ENCODE measurements at places on chromosomes 1 and 21.

- DNase-seq, result no peak
These were observed 97.7 kb downstream of the PIGK start for GRCh38 chr1:77121503-77121902.

DNA sequence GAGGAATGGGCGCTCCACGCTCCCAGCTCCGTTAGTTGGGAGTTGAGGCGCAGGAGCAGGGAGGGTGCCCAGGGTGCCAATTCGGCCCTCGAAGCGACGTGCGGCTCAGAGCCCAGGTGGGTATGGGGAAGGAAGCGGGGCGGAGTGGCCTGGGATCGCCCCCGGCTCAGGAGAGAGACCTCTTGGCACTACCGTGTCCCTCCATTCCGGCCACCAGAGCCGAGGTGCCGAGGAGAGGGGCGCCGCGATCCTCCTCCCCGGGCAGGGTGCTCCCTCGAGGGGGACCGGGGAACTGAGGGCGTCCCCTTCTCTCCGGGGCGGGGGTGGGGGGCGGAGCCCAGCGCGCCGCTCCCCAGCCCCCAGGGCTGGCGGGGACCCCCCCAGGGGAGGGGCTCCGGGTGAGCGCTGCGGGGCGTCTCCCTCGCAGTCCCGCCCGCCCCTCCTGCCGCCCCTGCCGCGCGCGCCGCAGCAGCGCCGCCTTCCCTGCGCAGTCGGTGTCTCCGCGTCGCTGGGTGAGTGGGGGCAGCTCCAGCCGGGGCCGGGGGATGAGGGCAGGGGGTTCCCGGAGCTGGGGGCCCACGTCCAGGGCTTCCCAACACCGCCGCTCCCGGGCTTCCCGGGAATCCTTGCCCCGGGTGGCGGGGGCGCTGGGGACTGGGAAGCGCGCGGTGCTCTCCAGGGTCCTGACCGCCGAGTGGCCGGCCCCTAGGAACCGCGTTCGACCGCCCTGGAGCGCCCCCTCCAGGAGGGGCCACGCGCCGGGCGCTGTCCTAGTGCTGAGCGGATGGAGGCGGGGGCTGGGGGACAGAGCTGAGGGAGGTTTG is at the start of gene HPCA:
TSS of gene HPCA (plus strand) at position 488 of the 824 bp plus-strand sequence. CDS start 2,408 bp downstream, outside the sequence.
- DNase-seq, result no peak

GRCh38 chr1:6852136-6852890 is 67.1 kb downstream of the CAMTA1 start:
- DNase-seq, result no peak

DNA sequence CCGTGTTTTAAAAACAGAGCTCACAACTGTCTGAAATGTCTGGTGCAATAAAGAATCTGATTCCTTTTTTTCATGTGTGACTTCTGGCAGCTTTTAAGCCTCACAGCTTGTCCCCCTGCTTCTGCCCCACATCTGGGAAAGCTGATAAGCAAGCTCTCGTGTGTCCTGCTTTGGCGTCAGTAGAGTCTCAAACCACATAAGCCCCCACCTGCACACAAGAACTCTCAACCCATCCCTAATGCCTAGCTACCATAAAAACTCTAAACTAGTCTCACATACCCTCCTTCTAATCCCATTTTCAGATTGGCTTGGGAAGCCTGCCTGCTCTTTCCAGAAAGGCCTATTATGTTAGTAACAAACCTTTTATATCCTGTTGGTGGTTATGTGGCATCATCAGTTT is 94.6 kb upstream of the DAB1 start:
- no peak for DNase-seq

- DNase-seq, result no peak
These were observed 3.6 kb upstream of the PTGS2 start for GRCh38 chr1:186683652-186684410.

GRCh38 chr1:29383746-29384371 is 147.5 kb downstream of the PTPRU start:
- DNase-seq, result no peak
